Stimulated activated CD4-positive, alpha-beta T cell treated with anti-CD3 and anti-CD28 coated beads, Interleukin-1b, Interleukin-23, amount 100 ng/mL, for 1 hour (primary cell): ENCODE measurements at places on chromosomes 7 and 10.
A peak's percentile ranks its signal among the peaks of the same experiment; 100 is the strongest.

GRCh38 chr10:132810141-132810806, 24.3 kb upstream of the NKX6-2 start:
- DNase-seq: no peak

- no peak for DNase-seq
Observed at GRCh38 chr10:91144961-91145360, 75.5 kb upstream of the PCGF5 start.

DNA sequence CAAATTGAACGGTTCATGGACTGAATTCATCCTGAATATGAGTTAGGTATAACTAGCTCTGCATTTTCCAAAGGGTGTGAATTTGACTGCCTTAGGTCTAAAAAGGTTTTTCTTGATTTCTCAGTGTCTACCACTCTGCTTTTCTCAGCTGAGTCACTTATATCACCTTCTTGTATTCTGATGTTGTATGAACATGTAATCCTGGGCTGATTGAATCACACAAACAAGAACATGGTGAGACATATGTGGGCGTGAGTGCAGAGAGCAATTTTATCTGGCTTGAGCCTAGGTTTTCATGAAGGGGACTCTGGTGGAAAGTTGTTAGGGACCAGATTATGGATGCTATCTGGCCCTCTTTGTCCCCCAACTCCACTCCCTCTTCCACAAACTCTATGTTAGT, 239.8 kb downstream of the SUGCT start:
- no peak for DNase-seq

DNA sequence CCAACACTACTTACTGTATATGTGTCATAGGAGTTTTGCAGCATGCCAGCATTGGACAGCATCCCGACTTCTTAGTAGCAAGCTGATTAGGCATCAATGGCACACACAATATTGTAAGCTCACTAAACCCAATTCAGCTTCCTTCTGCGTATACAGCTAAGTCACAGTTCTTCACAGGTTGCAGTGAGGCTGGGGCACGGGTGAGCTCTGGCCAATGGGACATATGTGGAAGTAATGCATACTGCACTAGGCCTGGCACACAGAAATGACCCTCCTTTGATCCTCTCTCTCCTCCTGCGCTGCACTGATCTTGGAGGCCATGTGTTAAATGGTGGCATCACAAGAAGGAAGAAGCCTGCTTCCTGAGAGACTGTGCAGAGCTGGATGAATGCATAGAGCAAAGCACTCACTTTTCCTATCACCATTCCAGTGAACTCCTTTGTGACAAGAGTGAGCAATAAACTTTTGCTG, 11.9 kb downstream of the RAB11FIP2 start:
- DNase-seq: no peak

GRCh38 chr10:123146013-123146893, 1.7 kb upstream of the HMX2 start:
- DNase-seq: no peak

DNA sequence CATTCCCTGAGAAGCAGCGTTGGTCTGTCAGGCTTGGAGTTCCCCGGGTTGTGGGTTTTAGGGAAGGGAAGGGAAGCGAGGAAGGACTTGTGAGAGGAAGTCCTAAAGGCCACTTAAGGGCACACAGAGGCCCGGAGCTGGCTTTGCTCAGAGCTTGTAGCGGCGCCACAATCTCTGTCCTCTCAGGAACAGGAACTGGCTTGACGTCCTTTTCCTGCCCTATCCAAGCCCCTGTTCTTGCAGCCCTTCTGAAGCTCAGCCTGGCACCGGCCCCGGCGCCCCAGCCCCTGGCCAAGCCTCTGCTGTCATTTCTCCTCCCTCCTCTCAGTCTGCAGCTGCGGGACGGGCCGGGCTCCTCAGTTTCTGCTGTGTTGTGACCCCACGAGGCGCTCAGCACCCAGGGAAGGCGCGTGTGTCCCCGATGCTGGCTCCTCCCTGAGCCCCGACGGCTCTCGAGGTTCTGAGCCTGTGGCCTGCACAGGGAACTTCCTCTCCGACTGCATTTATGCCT, at the start of gene GIMAP8:
TSS of gene GIMAP8 (plus strand) at position 140 of the 511 bp plus-strand sequence. CDS start 16,069 bp downstream, outside the sequence.
- DNase-seq: no peak

DNA sequence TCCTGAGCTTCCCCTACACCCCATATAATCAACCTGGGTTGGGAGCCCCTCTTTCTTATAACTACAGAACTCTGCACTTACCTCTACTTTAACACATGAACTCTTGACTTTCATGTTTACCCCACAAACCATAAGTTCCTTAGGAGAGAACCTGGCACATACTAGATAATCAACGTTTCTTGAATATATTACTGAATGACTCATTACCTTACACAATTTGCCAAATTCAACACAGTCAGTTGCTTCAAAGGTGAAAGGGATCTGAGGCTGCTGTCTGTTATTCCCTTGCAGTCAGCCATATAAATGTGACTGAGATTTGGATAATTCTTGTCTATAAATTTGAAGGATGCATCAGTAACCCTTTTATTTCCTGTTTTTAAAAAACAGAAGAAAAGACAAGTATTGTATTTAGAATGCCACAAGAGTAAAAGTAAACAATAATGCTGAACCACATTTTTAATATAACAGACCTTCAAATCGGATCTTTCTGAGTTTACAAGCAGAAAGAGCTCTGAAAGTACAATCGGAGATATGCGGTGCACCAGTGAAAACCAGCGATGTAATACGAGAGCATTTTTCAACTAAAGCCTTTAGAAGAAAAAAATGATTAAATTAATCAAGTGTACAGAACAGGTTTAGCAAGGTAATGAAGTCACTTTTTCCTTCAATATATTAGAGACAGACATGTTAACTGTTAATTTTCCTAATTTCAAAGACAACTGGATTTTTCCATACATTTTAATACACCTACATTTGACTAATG, 29.5 kb upstream of the LRRC17 start:
- no peak for DNase-seq

- no peak for DNase-seq
Observed at GRCh38 chr10:98212196-98212595, 55.8 kb downstream of the LOXL4 start.

DNA sequence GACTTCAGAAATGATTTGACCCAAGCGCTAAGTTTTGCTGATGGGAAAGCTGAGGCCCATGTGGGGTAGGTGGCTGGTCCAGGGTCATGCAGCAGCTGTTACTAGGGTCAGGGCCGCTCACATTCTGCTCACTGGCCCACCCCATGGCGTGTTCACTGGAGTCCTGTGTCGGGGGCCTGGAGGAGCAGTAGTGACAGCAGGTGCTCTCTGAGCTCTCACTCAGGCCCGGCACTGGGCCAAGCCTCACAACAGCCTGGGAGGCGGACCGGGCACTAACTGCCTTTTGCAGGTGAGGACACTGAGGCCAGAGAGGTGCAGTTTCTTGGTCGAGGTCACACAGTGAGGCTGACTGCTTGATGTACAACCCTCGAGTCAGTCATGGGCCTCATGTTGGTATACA, 82.7 kb downstream of the GLRX3 start:
- DNase-seq: no peak

GRCh38 chr7:80362677-80363076, 149.2 kb downstream of the GNAT3 start:
- no peak for DNase-seq

GRCh38 chr10:106714734-106715555, 449.6 kb downstream of the SORCS1 start:
- DNase-seq: no peak

DNA sequence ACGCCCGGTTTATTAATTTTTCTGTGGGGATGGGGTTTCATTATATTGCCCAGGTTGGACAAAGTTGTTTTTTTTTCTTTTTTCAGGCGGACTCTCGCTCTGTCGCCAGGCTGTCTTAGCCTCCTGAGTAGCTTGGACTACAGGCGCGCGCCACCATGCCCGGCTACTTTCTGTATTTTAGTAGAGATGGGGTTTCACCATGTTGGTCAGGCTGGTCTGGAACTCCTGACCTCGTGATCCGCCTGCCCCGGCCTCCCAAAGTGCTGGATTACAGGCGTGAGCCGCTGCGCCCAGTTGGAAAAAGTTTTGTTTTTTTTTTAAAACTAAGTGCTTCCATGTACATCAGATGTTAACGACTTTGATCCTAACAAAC, 542 bp upstream of the ZNF394 start:
- DNase-seq: no peak

- peak; percentile 45 for DNase-seq
Observed at GRCh38 chr7:155738652-155739537, 73.4 kb downstream of the SHH start.

DNA sequence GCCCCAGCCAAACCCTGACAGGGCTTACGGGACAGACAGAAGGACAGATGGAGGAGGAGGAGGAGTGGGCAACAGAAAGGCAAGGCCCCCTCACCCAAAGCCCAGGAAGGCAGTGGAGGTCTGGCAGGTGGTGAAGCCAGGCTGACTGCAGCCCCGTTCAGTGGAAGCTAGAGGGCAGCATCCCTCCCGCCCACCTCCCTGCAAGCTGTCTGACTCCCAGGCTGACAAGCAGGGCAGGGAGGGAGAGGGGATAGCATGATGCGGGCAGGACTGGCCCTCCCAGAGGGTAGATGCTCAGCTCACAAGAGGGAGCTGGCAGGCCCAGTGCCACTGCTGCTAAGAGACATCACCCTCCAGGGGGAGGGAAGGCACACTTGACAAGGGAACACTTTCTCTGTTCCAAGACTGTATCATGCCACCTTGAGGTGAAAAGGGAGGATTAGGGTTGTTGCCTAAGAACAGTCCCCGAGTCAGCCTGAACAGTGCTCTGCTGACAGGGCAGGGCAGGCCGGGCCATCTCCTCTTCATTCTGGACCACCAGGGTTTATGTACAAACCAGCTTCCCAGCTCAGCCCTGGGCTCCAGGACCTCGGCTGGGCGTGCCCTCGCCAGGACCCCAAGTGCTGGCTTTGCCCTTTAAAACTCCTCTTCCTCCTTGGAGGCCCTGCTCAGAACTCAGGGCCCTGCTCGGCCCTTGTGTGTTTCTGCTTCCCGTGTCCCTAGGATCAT, 61.8 kb downstream of the RASGEF1A start:
- DNase-seq: no peak

- DNase-seq: no peak
Observed at GRCh38 chr7:2639695-2640481, 8.1 kb downstream of the TTYH3 start.

GRCh38 chr7:4177001-4177400, 505.1 kb upstream of the FOXK1 start:
- no peak for DNase-seq

GRCh38 chr10:19817231-19817933, 1.1 kb downstream of the PLXDC2 start:
- no peak for DNase-seq

DNA sequence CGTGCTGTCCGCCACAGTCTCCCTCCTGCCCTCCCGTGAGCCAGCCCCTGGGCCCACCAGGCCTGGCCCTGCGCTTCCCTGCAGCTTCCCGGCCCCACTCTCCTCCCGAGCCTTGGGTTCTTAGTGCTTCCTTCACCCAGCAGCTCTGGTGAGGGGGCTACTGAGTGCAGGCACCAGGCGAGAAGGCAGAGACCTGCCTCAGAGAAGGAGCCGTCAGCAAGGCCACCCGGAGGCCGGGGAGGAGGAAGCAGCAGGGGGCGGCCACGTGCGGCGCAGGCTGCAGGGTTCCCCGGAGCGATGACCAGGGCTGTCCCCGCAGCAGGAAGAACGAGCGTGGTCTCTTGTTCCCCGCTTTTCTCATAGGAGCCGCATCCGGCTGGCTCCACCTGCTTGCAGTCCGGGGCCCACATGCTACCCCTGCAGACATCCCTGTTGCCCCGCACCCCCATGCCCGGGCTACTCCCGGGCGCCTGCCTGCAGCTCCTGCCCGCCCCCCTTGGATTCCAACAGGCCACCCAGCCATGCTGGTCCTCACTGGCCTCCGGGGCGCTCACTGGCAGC, 20.5 kb downstream of the YKT6 start:
- no peak for DNase-seq

- peak; percentile 17 for DNase-seq
Observed at GRCh38 chr10:137031-137430, 1.8 kb downstream of the ZMYND11 start.

DNA sequence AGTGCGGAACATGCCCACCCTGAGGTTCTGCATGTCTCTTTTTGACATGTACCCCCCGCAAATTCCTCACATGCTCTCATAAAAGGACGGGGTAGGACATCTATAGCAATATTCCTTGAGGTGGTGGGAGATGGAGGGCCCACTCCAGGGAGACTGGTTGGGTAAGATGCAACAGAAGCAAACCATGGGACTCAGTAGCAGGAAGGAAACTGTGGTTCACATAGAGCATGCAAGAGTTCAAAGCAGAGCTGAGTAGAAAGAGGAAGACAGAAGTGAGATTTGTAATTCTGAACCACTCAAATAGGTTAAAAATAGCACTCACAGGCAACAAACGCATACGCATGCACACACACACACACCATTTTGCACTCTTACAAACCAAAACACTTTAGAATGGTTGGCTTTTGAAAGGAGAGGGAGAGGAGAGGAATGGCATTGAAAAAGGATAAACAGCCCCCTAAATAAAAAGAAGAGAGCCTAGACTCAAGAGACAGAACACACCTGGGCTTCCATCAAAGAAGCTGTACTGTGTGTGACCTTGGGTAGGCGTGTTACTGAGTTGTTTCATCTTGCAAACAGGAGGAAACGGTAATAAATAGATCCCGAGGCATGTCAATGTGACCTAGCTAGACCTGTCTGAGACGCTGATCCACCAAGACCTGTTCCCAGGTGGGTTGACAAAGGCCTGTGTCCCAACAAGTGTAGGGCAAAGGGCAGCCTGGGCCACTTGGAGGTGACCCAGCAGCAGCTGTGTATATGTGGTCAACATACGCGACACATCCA, 77.6 kb upstream of the LRRC4 start:
- DNase-seq: no peak

DNA sequence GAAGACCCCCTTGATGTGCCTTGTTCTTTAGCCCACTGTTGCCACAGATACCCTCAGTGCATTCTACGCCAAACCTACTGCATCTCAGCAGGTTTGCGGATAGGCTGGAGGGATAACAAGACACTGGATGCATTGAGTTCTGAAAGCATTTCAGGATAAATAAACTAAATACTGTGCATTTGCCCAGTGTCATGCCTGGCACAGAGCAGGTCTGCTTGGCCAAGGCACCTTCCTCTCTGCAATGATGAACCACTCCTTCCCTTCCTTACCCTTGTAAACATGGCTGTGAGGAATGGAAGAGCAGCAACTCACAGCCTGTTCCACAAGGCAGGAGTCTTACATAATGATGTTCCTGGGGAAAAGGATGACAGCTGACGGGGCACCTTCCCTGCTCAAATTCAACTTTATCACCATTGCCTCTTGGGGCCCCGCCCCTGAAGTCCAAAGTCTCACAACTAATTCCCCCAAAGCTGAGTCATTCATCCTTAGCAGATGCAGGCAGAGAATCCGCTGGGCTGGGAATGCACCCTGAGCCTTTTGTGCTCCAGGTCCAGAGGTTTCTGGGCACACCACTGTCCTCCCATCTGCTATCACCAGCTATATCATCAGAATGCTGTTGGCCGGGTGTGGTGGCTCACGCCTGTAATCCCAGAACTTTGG, 11.6 kb downstream of the DDX56 start:
- no peak for DNase-seq

- no peak for DNase-seq
Observed at GRCh38 chr10:34612938-34613337, 202.2 kb downstream of the PARD3 start.

GRCh38 chr7:30173058-30173897, 38.5 kb downstream of the MTURN start:
- DNase-seq: no peak
